ENCODE measurements at places on chromosomes 3 and 15.

GRCh38 chr3:46359733-46360493 is 6.0 kb downstream of the CCR2 start:
- peak; percentile 34 for DNase-seq

- DNase-seq: no peak
Measured at GRCh38 chr3:185979721-185980121, 41.9 kb upstream of the TRA2B start.

GRCh38 chr3:49034650-49035049 is 5.5 kb upstream of the IMPDH2 start:
- no peak for DNase-seq

GRCh38 chr15:63086947-63087346 is 34.7 kb upstream of the LACTB start:
- DNase-seq: no peak

- peak; percentile 71 for DNase-seq
Measured at GRCh38 chr3:194134231-194134756, 1.7 kb upstream of the HES1 start.

- DNase-seq: no peak
Measured at GRCh38 chr3:13556207-13556606, 7.3 kb downstream of the FBLN2 start.

DNA sequence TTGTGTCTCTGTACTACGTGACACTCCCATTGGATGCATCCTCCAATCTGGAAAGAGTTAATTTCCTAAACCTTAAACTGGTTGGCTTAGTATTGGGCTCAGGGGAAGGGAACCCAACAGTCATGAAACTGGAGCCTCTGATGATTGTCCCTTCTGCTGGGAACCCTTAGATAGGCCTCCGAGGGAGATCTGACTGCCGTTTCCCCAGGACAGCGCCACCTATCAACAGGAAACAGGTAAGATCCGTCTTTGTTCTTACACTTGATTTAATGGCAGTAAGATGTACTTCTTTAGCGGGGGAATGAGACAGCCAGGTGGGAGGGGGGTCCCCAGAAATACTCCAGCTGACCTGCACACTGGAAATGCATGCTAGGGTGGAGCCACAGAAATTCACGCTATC is 1749.6 kb downstream of the SI start:
- no peak for DNase-seq

Data from stimulated activated naive B cell treated with anti-CD40 and anti-IgM and Interleukin-4, amounts not matched to agents 10 μg/mL and 1 μg/mL and 100 μg/mL, for 72 hours (primary cell).